ENCODE measurements at places on chromosomes 7 and 10.

GRCh38 chr7:52917982-52918578 lies 117.4 kb upstream of the POM121L12 start:
- DNase-seq: no peak

GRCh38 chr10:77977934-77978333 lies 51.4 kb upstream of the DLG5 start:
- no peak for DNase-seq

DNA sequence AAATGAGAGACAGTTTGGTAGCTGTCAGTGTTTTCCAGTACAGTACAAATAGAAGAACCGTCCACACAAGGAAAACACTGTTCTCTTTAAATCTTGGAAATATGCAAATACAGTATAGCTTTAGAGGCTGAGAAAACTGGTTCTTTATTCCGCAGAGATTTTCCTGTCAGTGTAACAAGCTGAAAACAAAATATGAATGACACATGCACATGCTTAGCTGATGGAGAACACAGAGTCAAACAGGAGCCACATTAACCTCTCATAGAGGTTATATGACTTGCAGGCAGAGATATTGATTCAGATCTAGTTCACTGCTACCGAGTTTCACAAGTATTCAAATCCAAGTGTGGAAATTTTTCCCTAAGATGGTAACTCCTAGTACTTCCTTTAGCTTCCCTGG lies 135.2 kb upstream of the C1QL3 start:
- DNase-seq: no peak

- no peak for DNase-seq
These were observed 134.0 kb upstream of the PODXL start for GRCh38 chr7:131690441-131690840.

DNA sequence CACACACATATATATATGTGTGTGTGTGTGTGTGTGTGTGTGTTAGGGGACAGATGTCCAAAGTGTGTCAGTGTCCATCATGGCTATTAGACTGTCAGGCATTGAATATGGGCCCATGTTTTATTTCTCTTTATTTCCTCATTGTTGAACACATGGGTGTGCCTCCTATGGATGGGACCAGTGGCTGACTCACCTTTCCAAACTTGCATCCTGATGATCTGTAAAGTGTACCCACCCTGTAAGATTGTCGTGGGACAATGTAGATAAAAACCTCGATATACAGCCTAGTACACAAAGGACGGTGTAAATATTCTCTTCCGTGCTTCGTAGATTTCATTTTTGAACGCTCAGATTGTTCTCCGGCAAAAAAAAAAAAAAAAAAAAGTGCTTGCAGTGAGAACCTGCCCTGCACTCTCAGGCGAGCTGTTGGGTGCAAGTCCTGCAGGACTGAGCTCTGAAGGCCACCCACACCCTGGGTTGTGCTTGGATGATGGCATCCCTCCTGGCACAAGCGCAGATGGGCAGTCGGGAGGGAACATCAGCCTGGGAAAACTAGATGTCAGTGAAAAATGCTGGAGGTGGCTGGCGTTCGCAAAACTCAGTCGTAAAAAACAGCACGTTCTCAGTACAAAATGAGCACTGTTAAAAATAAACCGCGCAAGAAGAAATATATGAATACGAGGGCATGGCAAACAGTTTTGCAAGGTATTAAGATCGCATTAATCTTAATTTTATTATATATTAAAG lies 166.9 kb downstream of the CUX1 start:
- no peak for DNase-seq

DNA sequence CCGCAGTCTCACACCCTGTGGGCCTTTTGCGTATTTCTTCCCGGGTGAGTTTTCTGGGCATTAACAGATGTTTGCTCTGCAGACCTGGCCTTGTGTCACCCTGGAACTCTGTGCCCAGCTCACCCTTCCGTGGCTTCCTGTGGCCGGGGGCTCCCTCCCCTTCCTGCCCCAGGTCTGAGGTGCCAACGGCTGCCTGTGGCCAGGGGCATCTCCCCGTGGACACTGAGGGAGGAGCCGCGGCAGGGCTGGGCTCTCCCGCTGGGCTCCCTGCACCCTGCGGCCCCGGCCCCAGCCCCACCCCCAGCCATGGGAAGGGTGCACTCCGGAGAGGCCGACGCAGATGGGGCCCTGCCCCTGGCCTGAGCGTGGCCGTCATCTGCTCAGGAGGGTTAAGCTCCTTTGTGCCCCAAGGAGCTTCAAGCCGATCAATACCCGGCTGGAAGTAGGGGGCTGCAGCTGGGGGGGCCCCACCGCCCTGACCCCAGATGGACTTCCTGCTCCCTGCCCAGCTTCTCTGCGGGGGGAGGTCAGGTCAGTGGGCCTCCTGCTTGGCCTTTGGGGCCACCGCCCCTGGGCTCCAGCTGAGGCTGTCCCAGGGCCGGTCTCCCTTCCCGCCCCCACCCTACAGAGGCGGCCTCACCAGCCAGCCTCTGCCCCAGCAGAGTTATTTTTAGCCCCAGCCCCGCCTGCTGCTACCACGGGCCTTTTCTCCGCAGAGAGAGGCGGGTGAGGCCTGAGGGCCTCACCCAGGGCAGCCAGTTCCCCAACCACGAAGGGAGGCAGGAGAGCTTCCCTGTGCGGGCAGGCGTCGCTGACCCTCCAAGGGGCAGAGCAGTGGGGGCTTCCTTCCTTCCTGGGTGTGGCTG lies 24.2 kb downstream of the PWWP2B start:
- no peak for DNase-seq

GRCh38 chr7:28705350-28705749 lies 252.8 kb downstream of the TRIL start:
- no peak for DNase-seq

GRCh38 chr10:6650586-6650985 lies 70.5 kb upstream of the PRKCQ start:
- no peak for DNase-seq

DNA sequence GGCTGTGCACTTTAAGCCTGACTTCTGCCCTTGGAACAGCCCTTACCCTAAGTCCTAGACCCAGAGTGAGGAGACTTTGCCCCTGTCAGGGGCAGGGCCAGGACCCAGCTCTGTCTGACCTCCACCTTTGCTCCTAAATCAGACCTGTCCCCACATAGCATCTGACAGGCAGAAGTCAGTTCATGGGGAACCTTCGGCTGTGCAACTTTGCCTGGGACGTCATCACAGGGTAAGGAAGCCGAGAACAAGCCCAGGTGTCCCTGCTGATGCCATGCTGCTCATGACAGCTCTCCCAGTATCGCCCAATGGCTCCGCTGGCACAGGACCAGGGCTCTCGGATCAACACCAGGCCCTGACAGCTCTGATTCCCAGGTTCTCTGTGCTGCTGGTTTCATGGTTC lies 55.4 kb downstream of the TNS3 start:
- DNase-seq: no peak

DNA sequence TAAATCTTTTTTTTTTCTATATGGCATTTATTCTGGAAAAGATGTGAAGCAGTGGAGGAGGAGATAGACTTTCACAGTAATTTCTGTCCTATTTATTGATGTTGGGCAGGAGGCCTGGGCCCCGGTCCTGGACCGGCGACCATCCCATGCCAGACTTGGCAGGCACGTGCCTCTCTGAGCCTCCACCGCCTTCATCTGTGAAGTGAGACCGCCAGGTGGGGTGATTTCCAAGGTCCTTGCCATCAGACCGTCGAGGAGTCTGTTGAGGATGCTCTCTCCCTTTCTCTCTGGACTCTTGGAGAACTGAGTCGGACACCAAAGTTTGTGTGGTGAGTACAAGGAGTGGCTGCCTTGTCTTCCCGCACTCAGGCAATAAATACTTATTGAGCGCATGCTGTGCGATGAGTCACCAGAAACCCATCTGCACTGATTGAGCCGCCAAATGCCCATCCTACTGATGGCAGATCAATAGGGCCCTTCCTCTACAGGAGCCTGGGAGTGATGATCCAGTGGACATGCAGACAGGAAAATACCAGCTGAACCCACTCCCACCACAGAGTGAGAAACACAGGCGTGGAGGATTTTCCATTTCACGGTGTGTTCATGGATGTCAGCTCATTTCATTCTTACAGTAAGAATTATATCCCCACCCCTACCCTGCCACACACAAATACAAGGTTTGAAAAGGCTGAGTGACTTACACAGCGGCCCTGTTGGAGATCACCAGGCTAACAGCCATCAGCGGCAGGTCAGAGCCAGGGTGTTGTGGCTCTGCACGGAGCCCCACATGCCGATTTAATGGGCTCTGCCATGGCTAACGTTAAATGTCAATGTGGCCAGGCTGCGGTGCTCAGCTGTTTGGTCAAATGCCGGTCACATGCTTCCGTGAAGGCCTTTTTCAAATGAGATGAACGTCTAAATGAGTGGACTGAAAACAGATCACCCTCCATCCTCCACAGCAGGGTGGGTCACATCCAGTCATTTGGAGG lies 11.5 kb upstream of the PRKAG2 start:
- no peak for DNase-seq

- DNase-seq: no peak
These were observed 10.0 kb downstream of the HHEX start for GRCh38 chr10:92699518-92700381.

DNA sequence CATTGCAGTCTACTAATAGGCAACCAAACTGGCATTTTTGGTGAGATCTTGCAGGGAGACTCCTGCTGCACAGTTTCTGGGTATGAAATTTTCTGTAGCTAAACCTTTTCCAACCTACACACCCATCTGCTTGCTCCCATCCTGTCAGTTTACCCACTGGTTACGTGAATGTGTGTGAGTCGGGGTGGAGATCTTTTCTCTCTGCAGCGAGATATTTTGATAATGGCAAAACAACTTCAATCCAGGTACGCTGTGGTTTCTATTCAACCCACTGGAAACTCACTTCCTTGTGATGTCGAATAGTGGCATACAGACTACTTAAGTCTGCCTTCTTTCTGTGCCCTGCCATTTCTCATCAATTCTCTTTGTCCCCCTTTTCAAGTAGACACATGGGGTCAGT lies 4.5 kb downstream of the PLEKHA1 start:
- no peak for DNase-seq

DNA sequence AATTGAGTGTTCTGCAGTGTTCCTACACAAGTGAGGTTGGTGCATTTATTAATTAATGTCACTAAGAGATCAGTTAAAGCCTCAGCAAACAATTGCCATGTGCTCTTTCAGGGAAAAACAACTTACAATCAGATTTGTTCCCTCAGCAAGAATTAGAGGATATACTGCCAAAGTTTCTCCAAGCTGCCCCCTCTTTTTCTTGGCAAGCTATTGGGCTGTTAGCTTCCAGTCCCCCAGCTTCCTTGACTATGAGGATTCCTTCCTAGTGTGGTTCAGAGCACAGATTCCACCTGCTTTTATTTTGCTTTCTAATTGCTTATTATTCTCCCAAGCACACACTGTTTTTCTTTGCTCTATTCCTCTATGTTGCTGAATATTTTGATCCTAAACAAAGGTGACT lies 112.7 kb downstream of the RBM20 start:
- no peak for DNase-seq

GRCh38 chr7:149838992-149839408 lies 825 bp downstream of the ZNF862 start:
- DNase-seq: no peak

DNA sequence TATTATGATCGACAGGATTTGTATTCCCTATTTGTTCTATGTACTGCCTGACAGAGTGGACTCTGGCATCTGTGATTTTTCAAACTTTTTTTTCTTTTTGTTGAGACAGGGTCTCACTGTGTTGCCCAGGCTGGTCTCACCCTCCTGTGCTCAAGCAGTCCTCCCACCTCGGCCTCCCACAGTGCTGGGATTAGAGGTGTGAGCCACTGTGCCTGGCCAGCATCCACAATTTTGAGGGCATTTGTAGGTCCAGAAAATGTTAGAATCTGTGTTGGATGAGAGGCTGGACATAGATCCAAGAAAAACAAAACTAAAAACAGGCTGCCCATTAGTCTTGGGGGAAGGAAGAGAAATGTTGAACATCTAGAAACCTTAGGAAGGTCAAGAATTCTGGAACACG lies 34.3 kb downstream of the SGPL1 start:
- no peak for DNase-seq

DNA sequence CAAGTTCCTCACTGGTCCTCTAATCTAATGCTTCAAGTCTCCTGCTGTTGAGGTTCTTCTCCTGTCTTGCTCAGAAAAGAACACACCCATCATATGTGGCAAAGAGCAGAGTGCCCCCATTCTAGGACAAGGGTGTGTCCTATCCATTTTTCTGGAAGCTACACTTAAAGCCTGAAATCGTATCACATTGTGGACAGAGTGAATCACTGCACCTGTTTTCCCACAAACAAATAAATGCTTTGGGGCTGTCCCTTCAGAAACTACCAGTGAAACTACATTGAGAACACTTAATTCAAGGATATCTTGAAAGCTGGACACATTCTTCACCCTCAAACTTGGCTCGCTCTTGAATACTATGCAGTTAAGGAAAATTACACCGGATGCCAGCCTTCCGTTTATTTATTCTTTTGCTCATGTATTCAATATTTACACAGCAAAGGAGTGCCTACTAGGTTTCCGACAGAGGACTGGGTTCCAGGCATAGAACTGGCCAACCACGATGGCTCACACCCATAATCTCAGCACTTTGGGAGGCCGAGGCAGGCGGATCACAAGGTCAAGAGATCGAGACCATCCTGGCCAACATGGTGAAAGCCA lies 473.0 kb downstream of the GALNT17 start:
- no peak for DNase-seq

DNA sequence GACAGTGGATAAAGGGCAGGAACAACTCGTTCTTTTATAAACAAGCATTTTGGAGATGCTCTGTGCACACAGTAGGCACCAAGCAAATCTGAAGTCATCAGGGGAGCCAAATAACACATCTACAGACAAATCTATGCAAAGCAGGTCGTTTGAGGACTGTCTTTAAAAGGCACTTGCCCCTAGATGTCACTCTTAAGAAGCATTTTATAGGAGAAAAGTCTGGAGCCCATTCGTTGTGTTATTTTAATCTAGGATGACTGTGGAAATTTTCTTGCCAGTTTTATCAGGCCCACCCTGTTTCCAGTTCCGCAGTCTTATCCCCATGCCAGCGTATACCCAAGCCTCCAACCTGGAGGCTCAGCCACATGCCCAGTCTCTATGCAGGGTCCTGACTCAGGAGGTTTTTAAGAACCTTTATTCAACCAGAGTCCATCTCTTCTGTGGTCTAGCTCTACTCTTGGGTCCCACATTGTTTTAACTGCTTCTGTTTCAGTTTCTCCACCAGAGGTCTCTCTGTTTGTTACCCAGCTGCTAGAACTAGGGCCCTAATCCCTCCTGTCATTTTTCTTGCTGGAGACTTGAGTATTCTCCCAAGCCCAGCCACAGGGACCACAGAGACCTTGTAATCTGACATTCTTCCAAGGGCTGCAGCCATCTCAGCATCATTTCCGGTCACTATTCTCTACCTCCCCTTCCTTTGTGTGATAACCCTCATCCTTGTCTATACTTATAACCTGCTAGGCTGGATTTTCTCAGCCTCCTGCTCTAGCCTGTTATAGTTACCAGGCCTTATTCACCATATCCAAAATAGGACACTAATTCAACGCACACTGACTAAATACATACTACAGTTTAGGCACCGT lies 26.7 kb downstream of the PIK3CG start:
- no peak for DNase-seq

DNA sequence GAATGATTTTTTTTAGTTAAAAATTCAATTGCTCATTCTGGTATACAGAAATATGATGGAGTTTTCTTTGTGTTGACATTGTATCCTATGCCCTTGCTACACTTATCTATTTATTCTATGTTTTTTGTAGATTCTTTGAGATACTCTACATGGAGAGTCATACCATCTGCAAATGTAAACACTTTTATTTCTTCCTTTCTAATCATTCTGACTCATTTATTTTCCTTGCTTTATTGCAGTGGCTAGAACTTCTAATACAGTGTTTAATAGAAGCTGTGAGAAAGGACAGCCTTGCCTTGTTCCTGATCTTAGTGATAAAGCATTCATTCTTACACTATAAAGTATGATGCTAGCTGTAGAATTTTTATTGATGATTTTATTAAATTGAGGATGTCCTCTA lies 9.9 kb upstream of the IGFBP3 start:
- no peak for DNase-seq

Measured in activated CD4-positive, alpha-beta T cell treated with anti-CD3 and anti-CD28 coated beads, Interleukin-2, amount 50 U/mL, for 4 hours (primary cell).